ENCODE measurements at places on chromosomes 6 and 20.

DNA sequence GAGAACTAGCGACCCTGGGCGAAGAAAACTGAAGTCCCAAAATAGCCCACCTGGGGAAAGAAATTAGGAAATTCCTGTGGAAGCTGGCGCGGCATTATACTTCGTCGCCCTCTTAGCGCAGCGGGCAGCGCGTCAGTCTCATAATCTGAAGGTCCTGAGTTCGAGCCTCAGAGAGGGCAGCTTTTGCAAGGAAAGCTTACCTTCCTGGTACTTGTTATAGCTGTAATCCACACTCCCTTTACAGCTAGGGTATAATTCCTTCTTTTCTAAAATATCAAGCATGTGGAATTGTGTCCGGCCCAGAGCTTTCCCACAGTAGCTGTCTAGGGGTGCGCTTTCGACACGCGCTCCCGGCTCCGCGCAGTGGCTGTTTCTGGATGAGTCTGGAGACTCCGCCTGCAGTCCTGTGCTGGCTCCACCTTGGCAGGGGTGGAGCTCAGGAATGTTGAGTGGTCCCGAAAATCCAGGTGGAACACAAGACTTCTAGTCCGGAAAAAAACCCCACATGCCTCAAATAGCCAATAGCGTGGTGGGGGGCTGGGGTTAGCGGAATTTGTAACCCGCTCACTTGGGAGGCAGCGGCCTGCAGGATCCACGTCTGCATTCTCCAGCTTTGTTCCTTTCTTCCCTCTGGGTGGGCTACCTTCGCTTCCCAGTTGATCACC, 83.7 kb upstream of the ZNF322 start:
- peak; percentile 86 for DNase-seq

DNA sequence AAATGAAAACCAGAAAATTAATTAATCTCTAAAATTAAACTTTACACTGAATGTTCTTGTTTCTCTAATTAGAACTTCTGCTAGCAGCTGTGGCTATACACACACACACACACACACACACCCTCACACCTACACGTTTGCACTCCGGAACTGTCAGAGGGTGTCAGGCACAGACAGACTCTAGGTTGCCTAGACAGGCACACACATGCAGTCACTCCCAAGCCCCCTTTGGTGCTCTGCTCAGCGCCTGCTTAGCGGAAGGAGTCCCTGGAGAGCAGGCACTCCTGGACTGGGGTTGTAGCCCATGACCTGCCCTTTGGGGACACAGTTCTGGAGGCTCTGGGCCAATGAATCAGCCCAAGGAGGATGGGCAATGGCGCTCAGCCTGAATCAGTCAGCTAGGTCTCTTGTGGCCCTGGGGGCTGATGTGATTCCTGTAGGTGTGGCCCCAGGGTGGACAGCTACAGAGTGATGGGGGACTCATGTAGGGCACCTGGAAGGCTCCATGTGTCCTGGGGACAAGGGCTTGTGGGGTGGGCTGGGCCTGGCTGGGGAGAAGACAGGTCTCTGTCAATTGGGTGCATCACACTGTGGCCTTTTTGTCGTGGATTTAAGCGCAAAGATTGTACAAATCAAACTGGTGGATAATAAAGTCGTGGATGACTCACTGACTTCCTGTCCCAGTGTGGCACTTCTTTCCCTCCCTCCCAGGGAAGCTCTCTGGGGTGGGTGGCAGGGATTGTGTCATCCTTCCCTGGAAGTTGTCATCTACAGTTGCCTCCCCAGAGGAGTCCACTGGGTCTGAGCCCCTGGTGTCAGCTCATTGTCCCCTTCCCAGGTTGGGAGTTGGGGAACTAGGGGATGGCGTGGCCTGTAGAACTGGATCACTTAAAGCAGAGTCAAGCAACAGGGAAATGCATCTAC, 8.8 kb downstream of the TMEM151B start:
- no peak for DNase-seq

GRCh38 chr6:95576218-95576997, 927 bp upstream of the MANEA start:
- DNase-seq: peak; percentile 28

GRCh38 chr20:23039885-23040508, 4.9 kb downstream of the SSTR4 start:
- DNase-seq: no peak

- DNase-seq: no peak
Measured at GRCh38 chr20:49668181-49668877, 45.3 kb downstream of the B4GALT5 start.

DNA sequence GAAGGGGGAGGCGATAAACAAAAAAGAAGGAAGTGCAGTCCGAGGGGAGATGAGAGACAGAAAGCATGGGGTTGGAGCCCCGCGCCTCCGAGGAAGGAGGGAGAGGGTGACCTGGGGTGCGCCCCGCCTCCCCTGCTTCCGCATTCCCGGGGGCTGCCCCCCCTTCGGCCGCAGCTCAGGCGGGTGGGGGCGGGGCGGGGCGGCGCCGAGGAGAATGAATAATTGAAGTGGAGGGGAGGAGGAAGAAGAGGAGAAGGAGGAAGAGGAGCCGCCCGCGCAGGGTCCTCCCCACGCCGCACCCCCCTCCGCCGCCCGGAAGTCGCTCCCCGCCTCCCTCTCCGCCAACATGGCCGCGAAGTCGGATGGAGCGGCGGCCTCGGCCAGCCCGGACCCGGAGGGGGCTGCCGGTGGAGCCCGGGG, at the start of gene XKR7:
Gene XKR7, plus strand, starts transcription at position 322 of the 420 bp plus-strand sequence. Its CDS starts 25 bp downstream, at position 347.
- no peak for DNase-seq

GRCh38 chr6:5994234-5994998, 12.3 kb downstream of the NRN1 start:
- DNase-seq: no peak

- DNase-seq: no peak
Measured at GRCh38 chr6:113317442-113317841, 539.7 kb upstream of the MARCKS start.

GRCh38 chr6:50961611-50962010, 142.9 kb downstream of the TFAP2B start:
- no peak for DNase-seq

- peak; percentile 70 for DNase-seq
Measured at GRCh38 chr6:29965873-29966601, 23.7 kb downstream of the HLA-A start.

GRCh38 chr6:161095916-161096315, 104.3 kb downstream of the MAP3K4 start:
- DNase-seq: no peak

- DNase-seq: no peak
Measured at GRCh38 chr20:10379761-10380160, 54.3 kb downstream of the MKKS start.

DNA sequence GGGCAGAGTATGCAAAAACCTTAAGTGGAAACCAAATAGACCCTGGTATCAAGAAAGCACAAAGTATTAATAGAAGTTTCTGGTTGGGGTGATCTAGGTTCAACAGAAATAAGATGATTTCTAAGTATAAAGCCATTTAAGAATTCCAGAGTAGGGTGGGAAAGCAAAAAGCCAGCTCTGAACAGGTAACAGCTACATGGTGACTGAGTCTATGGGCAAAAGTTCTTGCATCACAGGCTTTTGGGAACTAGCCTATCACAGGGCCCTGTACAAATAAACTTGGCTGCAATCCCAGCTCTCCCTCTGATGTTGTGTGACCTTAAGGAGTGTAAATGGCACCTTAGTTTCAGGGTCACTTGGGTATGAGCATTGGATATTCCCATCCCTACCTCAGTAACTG, 5.5 kb downstream of the TCF19 start:
- no peak for DNase-seq

DNA sequence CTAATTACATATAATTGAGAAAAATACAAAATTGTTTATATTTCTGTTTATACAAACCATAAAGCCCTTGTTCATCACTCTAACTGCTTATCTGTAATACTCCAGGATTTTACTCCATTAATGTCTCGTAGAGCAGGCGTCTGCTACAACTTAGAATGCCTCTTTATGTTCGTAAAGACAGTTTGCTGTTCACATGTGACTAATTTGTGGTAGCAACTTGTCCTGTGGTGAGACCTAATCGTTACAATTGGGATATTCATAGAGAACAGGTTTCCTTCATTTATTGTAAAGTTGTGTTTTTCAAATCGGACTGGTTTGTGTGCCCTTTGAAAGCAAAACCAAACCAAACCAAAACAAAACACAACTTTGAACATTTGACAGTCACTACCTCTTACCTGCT, 149.7 kb downstream of the ASCC3 start:
- DNase-seq: no peak

- no peak for DNase-seq
Measured at GRCh38 chr20:1827510-1827973, 67.7 kb upstream of the SIRPA start.

GRCh38 chr20:52953020-52953419, 19.1 kb upstream of the TSHZ2 start:
- no peak for DNase-seq

GRCh38 chr20:52312132-52312729, 120.7 kb upstream of the ZFP64 start:
- peak; percentile 34 for DNase-seq

DNA sequence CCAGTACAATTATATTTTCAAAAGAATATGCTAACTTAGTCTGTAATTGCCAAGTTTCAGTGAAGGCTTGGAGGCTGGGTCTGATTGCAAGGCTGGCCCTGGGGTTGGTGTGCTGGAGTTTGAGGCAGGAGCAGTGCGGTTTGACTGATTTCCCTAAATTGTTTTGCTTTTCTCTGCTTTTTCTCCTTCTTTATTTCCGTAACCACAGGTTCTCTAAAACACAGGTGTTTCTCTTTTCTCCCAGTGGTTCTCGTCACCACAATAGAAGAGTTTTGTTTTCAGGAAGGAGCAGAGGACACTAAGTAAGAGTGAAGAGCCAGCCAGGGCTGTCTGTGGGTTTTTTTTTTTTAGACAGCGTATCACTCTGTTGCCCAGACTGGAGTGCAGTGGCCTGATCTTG, 8.2 kb upstream of the SNX9 start:
- DNase-seq: no peak

DNA sequence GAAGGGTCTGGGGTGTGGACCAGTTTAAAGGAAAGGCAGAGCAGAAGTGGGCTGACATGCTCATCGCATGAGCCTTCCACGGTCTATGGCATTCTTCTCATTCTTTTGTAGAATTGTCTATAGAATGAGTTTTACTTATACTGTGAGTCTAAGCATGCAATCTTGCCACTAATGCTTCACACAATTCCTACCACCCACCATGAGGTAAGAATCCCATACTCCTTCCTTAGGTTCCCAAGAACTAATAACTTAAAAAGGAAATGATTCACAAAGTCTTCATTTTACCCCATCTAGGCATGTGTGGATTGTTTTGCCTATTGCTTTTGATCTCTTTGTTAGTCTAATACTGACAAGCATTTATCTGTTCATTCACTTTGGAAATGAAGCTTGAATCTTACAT, 195.2 kb downstream of the LY86 start:
- DNase-seq: no peak

GRCh38 chr6:147510929-147511590, 2.6 kb downstream of the SAMD5 start:
- no peak for DNase-seq

GRCh38 chr6:95309545-95309944, 267.8 kb upstream of the MANEA start:
- DNase-seq: no peak

DNA sequence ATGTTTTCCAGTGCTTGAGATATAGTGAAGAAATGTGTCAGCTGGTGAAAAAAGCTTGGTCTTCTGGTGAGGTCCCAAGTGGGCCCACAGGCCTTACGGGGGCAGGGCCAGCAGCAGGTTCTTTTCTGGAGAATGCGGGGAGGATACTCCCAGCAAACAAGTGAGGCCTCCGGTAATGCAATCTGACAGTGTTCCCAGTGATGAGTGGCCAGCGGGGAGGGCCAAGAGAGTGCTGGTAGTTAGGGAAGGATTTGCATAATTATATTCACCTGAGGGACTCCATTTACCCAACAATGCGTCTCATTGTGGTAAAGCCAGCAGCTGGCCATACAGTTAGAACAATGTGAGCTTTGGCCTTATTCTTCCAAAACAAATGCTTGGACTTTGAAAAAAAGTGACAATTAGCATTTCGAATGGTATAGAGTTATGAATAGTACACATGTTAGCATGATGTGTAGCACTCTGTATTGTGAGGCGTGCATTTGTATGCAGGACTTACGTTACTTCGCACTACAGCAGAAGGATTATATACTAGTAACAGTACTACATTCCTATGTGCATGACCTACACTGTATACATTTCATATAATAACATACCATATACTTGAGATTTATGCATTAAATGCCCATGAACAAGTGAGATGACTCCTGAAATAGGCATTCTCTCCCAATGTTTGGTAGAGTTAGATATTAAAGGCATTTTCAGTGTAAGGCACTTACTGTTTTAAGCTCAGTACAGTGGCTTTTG, 69.8 kb downstream of the MYB start:
- DNase-seq: no peak

GRCh38 chr6:79631693-79632172, 604 bp downstream of the SH3BGRL2 start:
- no peak for DNase-seq

GRCh38 chr6:77425216-77425615, 38.1 kb downstream of the HTR1B start:
- DNase-seq: no peak

DNA sequence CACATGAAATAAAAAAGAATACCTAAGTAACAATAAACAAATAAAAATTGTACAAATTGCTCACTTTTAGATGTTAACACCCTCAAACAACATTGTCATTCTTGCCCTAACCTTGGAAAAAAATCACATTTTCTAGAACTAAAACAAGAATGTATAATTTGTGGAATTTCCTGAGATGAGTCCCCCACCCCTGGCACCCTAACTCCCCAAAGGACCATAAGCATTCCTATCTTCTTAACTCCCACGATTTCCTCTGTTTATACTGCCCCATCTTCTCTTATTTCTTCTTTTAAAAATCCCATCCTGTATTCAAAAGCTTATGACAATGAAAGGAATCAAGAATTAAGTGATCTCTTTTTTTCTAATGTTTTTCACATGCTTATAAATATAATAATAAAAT, 70.9 kb downstream of the IBTK start:
- DNase-seq: no peak

DNA sequence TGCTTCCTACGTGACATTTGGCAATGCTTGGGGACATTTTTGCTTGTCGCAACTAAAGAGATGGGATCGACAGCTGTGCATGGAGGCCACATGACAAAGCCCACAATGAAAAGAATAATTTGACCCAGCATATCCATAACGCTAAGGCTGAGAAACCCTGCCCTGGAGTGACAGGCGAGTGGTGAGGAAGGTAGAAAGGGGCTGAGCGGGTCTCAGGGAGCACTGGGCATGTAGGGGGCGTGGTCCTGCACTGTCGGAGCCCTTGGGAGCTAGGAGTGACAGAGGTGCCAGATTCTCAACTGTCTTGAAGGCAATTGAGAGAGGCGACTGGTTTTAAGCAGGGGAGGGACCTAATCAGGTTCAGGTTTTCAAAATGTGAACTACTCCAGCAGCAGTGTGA, 13.6 kb downstream of the GGTLC1 start:
- DNase-seq: no peak

- peak; percentile 78 for DNase-seq
Measured at GRCh38 chr20:32155017-32155981, 45.8 kb downstream of the TM9SF4 start.

GRCh38 chr6:163463180-163463579, 48.7 kb downstream of the QKI start:
- DNase-seq: no peak

GRCh38 chr20:878511-879307, 37.4 kb downstream of the ANGPT4 start:
- DNase-seq: no peak

Data from HCEC 1CT (cell line).